GOT3 (cell line): ENCODE measurements at places on chromosomes 3 and 15.

DNA sequence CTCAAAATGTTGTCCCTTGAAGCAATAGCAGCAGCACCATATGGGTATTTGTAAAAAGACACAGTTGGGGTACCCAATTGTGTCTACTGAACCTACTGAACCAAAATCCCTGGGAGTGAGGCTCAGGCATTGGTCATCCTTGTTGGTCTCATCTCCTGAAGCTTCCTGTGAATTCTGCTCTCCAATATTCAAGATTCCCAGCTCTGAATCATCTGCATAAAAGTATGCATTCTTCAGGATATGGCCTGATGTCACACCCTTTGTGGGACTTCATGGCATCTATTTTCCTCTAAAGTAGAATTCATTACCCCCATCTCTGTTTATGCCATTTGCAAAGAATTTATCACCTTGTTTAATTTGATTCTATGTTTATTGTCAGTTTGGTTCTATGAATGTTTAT, 13.3 kb upstream of the PTX3 start:
- DNase-seq = no peak

- DNase-seq = no peak
Measured at GRCh38 chr3:166955201-166955939, 424.7 kb downstream of the ZBBX start.

DNA sequence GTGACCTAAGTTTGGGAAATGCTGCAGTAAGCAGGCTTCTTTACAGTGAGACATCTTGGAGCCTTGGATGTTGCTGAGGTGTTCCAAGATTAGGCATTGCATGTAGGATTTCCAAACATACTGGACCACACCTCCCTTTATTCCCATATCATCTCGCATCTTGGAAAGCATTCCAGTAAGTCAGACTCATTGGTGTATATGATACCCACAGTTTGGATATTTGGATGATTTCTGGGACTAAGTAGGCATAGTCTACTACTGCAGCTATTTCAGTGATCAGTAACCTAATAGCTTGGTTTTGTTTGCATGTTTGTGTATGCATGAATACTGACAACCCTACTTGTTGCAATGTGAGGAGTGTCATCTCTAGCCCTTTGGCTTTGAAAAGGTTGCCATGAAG, 97.3 kb downstream of the SEMA6D start:
- no peak for DNase-seq

GRCh38 chr3:81425198-81425868, 336.1 kb downstream of the GBE1 start:
- DNase-seq = no peak

- DNase-seq = no peak
Measured at GRCh38 chr3:60178931-60179653, 1072.2 kb downstream of the FHIT start.

- DNase-seq = no peak
Measured at GRCh38 chr3:86991840-86992435, 989 bp upstream of the VGLL3 start.

DNA sequence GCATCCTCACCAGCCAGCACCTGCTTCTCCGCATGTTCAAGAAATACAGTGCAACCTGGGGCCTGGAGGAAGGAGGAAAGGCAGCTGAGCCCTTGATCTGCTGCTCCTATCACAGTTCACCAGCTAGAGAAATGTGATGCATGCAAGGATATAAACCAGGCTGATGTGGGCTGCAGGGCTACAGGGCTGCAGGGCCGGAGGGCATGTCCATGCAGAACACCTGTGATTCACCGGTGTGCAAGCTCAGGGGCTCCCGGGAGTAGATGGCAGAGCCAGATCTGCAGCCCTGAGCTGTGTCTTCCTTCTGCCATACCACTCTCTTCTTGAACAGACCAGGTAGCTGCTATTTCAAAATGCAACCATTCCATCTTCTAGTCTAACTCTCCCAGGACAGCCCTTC, 84.9 kb downstream of the HMG20A start:
- DNase-seq = no peak

- no peak for DNase-seq
Measured at GRCh38 chr15:41566121-41566885, 7.3 kb downstream of the TYRO3 start.

GRCh38 chr3:13866041-13866965, 13.6 kb downstream of the WNT7A start:
- no peak for DNase-seq

- DNase-seq = no peak
Measured at GRCh38 chr3:13590841-13591520, 42.1 kb downstream of the FBLN2 start.

DNA sequence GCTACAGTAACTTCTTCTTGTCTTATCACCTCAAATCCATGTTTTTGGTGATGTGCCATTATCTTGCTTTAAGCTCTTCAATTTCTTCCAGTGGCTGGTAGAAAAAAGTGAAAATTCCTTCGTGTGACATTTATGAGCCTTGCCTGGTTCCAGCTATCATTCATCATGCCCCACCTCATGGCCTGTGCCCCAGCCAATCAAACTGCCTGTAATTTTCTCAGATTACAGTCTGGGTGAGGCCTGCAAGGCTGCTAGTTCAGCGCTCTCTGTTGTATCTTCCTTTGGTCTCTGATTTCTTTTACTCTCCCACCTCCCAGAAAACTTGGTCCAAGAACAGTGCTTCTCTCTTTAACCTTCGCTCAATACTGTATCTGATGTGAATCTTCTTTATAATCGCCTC, 249.3 kb upstream of the ZNF717 start:
- no peak for DNase-seq

DNA sequence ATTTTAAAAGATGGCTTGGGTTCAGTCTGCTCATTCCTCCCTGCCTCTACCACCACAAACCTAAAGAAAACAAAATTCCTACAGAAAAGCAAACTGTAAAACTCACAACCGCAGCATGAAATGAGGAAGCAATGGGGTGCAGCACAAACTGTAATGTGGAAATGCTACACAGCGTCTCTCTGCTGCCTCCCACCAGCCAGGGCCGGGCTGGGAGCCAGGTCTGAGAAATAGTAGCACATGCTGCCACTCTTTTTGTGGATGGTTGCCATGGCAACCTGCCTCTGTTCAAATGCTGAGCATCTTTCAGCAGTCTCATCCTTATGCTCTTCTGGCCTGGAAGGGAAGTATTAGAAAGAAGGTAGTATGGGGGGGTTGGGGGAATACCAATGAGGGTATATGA, 55.4 kb downstream of the EOMES start:
- no peak for DNase-seq

- no peak for DNase-seq
Measured at GRCh38 chr15:83943849-83944404, 290.0 kb downstream of the ADAMTSL3 start.

DNA sequence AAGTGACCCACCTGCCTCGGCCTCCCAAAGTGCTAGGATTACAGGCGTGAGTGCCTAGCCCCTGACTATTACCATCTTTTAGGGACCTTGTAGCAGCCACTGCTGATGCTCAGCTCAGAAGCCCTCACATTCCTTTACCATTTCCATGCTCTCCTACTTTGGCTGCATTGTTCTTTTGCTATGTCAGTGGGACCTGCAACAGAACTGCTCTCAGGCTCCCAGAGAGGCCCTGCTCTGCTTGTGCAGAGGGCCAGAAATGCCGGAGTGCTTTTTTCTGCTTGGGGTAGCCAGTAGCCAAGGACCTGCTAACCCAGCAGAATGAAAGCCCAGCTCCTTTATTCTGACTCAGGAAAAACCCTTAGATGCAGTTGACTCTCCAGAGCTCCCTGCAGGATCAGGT, 18.3 kb upstream of the PROK2 start:
- DNase-seq = no peak

GRCh38 chr15:60419753-60420152, 22.0 kb upstream of the ANXA2 start:
- DNase-seq = no peak

DNA sequence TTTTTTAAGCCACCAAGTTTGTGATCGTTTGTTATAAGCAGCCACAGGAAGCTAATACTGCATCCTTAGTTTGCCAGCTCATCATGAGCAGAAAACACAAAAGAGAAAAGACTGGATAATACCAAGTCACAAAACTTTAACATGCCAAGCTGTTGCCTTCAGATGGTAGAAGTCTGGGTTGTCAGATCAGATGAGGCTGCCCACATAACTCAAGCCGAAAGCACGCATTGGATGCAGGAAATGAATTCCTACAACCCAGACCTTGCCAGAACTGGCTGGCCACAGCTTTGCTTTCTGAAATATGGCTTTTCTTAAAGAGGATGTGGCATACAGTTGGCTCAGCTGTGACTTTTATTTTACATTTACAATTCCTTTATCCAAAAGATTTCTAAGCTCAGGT, 118.3 kb upstream of the NEO1 start:
- no peak for DNase-seq

- DNase-seq = no peak
Measured at GRCh38 chr3:31926543-31926942, 54.5 kb downstream of the OSBPL10 start.

GRCh38 chr15:42604894-42605744, 29.7 kb downstream of the STARD9 start:
- no peak for DNase-seq

DNA sequence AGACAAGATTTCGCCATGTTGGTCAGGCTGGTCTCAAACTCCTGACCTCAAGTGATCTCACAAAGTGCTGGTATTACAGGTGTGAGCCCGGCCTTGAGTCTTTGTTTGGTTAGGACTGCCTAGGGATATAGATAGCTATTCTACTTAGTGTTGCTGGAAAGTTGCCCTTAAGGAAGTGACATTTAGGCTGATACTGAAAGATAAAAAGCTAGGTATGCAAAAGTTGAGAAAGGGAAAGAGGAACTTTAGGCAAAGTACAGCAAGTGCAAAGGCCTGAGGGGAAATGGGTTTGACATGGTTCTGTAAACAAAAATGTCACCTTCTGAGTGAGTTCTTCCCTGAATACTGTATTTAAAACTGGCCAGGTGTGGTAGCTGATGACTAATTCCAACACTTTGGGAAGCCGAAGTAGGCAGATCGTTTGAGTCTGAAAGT, 111.5 kb downstream of the ZNF609 start:
- no peak for DNase-seq

- no peak for DNase-seq
Measured at GRCh38 chr3:30342318-30343060, 263.9 kb upstream of the TGFBR2 start.

GRCh38 chr3:151478335-151478697, 17.5 kb upstream of the IGSF10 start:
- no peak for DNase-seq

GRCh38 chr3:139444446-139444845, 31.9 kb downstream of the RBP2 start:
- DNase-seq = no peak

DNA sequence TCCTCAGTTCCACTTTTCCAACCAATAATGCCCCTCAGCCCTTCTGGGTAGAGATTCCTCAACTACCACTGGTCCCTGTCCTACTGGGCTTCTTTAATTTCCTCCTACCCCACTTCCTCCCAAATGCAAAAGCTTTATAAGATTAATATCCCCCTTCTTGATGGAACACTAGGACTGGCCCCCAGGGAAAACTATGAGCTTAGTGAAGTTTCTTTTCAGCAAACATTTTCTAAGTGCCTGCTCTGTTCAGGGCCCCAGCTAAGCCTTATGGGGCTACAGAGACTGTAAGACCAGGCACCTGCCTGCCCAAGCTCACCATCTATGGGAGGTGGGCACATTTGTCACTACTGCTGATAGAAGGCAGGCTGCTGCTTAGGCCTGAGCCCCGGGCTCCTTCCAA, 79.4 kb downstream of the RPLP1 start:
- DNase-seq = no peak

DNA sequence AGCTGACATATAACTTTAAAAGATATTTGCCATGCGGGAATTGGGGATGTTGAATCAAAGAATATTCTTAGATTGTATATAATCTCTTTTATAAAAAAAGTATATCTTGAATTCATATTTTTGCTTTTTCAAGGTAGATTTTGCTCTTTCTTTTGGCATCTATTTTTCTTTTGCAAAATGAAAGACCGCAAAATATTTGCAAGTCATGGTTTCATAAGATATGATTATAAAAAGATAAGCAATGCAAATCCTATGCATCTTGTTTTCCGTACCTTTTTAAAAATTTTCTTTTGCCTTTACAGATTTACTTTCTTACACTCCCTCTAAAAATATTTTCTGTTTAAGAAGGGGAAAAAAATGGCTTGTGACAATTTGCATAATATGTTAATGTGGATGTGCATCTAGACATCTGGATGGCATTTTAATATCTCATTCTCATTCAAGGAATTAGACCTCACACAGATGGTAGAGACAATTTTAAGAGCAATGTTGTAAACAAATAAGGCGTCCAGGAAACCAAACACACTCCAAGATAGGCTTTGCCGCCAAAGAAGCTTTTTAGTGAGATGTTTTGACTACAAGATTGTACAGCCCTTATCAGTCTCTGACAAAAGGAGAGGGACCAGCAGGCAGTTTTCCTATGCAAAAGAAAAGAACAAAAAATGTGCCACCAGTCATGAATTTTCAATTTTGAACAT, 371.1 kb downstream of the CHL1 start:
- DNase-seq = no peak

- DNase-seq = no peak
Measured at GRCh38 chr3:139288266-139288821, 55.5 kb upstream of the MRPS22 start.

- no peak for DNase-seq
Measured at GRCh38 chr3:133691273-133692107, 29.7 kb upstream of the TOPBP1 start.

DNA sequence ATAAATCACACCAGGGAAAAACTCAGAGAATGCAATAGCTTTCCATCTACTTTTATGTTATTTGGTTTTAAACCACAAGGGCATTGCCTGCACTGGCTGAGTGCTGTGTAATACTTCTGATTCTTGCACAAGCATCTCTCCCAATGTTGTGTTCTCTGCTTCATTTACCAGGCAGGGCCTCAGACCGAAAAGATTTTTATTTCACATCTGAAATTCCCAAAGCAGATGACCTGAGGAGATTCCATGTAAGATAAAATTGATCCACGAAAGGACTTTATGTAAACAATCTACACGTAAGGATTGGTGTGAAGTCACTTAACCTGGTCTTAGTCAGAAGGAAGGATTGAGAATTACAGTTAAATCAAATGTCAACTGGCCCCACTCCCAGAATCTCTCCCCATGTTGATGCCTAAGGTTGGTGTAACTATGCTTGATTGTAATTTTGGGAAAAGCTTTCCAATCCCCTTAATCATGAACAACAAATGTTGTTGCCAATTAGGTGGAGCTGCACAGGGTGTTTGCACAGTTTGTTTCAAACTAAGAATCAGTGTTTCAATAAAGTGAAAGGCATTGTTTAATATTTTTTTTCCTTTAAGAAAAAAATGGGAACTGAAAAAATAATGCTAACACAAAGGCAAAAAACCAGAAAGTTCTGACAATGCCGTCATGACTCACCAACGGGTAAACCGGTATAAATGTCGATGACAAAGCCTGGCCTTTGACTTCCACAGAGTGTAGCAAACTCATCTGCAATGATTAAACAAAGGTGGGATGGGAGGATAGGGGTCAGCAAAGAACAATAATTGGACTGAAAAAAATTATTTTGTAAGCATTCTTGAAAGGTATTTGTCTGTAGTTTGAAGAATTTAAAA, 128.6 kb downstream of the DUT start:
- no peak for DNase-seq

DNA sequence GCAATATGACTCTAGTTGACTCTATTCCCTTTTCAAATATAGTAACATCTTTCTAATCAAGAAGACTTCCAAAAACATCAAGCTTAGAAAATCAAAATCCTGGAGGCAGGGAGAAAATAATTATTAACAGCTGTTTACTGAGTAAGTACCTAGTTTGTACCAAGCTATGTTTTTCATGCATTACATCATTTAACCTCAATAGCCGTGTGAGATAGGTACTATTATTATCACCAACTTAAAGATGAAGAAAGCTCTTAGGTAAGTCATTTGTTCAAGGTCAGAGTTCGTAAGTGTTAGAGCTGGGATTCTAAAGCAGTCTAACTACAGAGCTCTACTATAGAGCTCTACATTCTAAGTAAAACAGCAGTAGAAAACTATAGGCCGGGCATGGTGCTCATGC, 41.6 kb downstream of the GSK3B start:
- no peak for DNase-seq
